ENCODE measurements at places on chromosomes 2 and 18.

- no peak for DNase-seq
Measured at GRCh38 chr2:31319406-31320175, 85.6 kb downstream of the EHD3 start.

- DNase-seq, result no peak
Measured at GRCh38 chr18:61464551-61465142, 131.4 kb downstream of the CDH20 start.

GRCh38 chr2:159095813-159096212 lies 127.4 kb downstream of the TANC1 start:
- no peak for DNase-seq

- DNase-seq, result no peak
Measured at GRCh38 chr18:74190086-74190485, 41.8 kb downstream of the TIMM21 start.

GRCh38 chr2:64751286-64752260 lies 97.9 kb upstream of the SERTAD2 start:
- no peak for DNase-seq

- no peak for DNase-seq
Measured at GRCh38 chr2:108701806-108702205, 17.5 kb upstream of the RANBP2 start.

- no peak for DNase-seq
Measured at GRCh38 chr2:38093527-38094165, 17.7 kb upstream of the CYP1B1 start.

DNA sequence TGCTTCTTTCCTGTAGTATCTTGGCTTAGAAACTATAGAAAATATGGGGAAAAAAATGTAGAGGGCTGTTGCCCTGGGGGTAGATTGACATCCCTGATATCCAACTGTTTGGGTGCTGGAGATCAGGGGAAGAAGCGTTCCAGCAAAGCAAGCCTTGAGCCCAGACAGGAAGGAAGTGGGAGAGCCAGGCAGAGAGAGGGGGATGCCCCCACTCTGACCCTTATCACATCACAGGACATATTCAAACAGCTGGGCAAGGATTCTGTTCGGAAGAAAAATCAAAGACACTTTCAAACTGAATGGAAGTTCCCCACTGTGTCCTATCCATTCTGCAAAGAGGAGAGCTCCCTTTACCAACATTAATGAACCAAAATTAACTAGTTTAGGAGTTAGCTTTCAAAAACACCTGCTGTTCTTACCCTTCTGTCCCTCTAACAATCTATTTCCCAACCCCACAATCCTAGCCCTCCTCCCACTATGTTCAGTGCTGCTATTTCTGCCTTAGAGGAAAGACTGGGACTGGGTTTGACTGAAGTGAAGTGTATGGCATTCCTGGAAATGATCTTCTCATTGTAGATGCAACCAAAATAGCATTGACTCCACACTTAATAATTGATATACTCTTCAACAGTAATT lies 16.9 kb upstream of the KCNG3 start:
- no peak for DNase-seq

GRCh38 chr2:218400167-218400929 lies 680 bp downstream of the CTDSP1 start:
- DNase-seq, result no peak

DNA sequence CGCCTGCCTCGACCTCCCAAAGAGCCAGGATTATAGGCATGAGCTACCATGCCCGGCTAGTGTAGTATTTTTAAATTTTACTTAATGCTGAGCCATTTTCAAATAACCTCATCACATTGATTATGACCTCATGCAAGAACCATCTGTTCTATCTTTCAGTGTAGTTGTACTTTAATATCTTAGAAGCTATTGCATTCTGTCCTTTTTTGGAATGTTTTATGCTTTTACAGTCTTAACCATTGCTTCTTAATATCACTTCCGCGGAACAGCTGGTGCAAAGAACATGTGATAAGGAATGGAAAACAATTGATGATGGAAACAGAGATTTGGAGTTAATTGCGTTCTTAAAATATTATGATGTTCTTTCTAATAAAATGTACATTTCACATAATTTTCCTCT lies 2.7 kb downstream of the GEN1 start:
- no peak for DNase-seq

GRCh38 chr2:28648147-28648546 lies 103.5 kb upstream of the PPP1CB start:
- DNase-seq, result no peak

- no peak for DNase-seq
Measured at GRCh38 chr2:219836647-219837177, 209.3 kb downstream of the SLC4A3 start.

GRCh38 chr18:33729556-33729955 lies 151.5 kb downstream of the ASXL3 start:
- DNase-seq, result no peak

GRCh38 chr2:82246220-82246775 lies 1941.7 kb upstream of the LRRTM1 start:
- no peak for DNase-seq

- no peak for DNase-seq
Measured at GRCh38 chr2:72629062-72629461, 196.8 kb downstream of the EXOC6B start.

GRCh38 chr2:232265329-232265728 lies 113.2 kb upstream of the ALPP start:
- no peak for DNase-seq

DNA sequence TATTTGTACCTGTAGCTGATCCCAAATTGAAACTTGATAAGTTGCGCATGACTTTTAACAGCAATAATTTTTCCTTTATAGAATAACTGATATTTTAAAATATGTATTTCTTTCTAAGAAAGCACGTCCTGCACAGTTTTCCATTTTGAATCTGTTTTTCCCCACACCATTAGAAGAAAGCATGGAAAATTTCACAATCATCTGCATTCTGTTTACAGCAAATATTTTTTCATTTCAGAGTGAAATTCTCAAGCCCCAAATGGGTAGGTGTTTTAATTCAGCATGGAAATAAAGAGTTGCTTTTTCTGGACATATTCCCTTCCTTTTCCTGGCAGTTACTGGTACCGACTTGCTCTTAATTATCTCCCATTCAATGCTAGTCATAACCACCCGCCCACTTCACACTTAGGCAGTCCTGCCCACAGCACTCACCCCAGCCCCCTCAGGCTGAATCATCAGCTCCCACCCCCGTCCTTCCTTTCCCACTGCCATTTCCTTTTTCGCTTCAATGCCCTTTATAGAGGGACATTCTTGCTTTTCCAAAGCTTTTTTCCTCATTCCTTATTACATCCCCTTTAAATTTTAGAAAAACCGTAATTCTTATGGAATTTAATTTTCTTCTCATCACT lies 89.2 kb upstream of the GLS start:
- DNase-seq, result peak; percentile 20

- no peak for DNase-seq
Measured at GRCh38 chr2:73886357-73886756, 6.5 kb upstream of the ACTG2 start.

GRCh38 chr2:168392024-168392423 lies 64.0 kb upstream of the CERS6 start:
- DNase-seq, result no peak

DNA sequence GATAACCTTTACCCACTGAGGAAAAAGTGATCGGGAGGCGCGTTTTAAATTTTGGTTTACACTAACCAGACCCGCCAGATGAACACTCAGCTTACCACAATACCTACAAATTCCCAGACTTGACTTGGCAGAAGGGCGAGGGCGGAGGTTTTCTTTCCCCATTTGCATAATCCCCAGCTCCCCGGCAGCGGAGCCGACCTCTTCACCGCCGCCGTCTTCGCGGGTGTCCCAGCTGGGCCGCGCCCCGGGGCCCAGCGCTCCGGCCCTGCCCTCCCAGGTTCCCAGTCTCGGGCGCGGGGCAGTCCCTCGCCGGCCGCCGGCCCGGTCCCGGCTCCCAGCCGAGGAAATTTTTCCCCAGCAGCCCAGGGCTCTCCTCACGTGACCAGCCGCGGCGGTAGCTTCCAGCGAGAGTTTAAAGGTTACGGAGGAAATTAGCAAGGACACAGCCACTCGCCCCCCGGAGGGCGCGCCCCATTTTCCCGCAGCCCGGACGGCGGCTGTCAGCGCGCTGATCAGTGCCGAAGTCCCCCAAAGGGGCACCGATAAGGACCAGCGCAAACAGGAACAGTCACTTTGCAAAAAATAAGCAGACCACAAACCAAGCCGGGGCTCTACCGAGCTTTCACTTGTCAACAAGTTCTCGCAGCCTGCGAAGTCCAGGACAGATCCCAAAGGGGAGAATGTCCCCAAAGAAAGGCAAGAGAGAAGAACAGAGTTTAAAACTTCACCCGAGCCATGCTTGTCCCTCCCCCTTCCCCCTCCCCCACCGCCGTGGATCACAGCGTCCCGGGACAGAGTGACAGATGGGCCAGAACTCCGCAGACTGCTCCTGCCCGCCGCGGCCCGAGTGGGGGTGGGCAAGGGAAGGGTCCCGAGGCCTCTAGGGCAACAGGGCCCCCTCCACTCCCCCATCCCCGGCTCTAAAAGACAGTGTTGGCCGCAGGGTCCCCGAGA lies 1.3 kb upstream of the PRKCE start:
- peak; percentile 49 for DNase-seq

GRCh38 chr18:55239740-55240139 lies 280.5 kb upstream of the CCDC68 start:
- no peak for DNase-seq

DNA sequence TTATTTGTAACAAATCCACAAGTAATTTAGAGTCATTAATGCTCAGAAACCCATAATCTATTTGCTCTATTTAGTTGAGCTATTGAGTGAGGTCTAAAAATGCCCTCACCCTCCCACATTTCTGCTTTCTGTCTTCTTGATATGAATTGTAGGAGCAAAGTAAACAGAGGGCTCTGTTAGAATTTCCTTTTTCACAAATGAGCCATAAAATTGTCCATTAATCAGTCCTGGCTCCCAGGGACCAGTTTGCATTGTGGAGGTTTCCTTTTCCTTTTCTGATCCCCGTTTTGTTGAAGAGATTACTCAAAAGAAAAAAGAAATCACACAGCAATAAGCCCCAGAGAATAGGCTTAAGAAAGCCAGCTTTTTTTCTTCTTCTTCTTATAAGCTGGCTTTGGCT lies 476.7 kb downstream of the EPHA4 start:
- DNase-seq, result no peak

GRCh38 chr2:215377283-215377682 lies 58.6 kb downstream of the FN1 start:
- no peak for DNase-seq

- no peak for DNase-seq
Measured at GRCh38 chr2:106096299-106097037, 97.6 kb downstream of the UXS1 start.

GRCh38 chr18:22998344-22998743 lies 65.2 kb downstream of the RBBP8 start:
- no peak for DNase-seq

DNA sequence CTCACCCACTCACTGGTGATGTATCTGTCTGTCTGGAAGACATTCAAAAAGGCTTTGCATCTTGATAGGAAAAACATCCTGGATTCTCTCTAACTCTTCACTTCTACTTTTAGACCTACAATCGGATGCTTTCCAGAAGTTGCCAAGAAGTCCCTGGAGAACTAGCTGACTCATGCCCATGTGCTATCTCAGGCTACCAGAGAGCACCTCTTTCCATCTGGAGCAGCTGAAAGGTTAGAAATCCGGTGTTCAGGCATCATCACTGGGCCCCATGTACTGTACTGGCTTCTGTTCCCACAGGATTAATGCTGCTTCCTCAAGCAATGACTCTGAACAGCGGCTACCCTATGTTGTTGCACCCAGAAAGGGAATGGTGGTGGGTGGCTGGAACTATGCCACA lies 259.0 kb downstream of the NBAS start:
- DNase-seq, result no peak

DNA sequence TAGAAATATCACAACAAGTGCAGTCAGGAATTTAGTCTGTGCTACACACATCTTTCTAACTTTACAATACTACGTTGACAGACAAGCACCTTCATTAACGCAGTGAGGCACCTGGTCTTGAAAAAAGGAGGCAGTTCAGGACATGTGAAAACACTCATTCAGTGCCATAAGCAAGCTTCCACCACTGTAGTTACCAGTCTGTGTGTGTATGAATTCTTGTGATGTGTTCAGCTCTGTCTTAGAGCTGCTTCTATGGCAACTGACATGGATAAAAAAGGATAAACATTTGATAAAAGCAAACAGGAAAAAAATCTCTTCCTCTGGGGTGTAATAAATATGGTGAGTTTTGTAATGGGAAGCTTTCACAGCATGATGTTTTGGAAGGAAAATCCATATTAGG lies 623.8 kb upstream of the NXPH2 start:
- DNase-seq, result no peak

DNA sequence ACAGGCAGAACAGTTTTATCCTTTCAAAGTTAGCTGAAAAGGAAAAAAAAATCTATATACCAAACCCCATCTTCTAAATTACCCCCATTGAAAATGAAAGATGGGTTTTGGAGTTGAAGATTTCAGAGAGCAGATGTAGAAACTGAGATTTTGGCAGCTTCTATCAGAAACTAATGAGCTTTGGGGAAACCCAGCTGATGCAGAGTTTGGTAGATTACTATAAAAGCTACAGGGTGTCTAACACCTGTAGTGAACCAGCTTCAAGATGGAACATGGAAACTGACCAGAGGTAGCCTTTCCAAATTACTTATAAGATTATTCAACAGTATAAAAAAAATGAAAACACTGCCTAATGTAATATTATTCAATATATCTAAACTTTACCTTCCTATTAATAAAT lies 583.1 kb downstream of the XIRP2 start:
- no peak for DNase-seq

DNA sequence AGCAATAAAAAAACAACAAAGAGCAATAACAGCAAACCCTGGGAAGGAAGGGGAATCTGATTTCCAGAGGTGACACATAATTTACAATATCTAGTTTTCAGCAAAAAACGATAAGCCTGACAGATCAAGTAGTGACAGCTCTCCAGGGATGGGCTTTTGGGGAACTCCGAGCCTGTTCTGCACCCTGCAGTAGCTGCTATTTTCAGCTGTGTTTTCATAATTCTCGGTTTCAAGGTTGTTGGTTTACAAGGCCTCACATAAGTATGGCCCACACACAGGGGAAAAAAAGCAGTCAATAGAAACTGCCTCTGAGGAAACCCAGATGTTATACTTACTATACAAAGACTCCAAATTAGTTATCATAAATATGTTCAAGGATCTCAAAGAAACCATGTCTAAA lies 67.7 kb upstream of the CTLA4 start:
- DNase-seq, result no peak

DNA sequence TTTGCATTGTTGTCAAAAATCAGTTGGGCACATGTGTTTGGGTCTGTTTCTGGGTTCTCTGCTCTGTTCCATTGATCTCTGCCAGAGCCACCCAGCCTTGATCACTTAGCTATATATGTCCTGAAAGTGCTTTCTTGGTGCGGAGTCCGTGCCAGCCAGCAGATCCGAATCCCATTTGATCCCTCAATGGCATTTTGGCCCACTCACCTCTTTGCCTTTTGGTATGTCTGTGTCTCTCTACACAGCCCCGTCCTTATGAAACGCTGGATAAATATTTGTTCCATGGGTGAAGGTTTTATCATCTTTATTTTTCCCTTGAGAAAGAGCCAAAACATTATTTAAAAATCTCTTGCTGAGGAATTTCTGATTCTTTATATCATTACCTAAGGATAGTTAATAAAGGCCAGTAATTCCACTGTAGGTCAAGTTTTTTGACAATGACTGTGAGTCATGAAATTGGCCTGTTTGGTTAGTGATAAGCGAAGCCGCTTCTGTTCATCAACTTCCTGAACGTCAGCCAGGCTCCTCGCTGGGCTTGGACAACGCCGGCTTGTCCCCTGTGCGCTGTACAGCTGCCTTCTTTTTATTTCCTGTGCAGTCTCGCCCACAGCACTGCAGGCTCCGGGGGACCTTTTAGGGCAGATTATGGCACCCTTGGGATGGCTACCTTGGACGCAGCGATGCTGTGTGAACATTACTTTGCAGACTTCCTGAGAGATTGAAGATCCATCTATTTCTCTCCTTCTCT lies 24.9 kb downstream of the MTCL1 start:
- no peak for DNase-seq
